ENCODE measurements at places on chromosomes 1 and 21.

DNA sequence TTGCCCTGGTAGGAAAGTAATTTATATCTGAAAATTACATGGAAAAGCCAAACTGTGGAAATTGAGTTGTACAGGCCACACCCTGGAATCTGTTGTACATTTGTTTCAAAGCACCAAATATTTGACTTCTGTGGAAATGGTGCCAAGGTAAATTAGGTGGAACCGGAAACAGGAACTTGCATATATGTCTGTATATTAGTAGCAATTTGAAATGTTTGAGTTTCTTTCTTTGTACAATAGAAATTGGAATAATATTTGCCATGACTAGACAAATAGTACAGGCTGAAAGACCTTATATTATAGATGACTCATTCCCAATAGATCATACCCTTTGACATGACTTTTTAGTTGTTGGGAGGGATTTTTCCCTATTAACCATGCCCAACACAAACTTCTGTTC lies 10.5 kb upstream of the TAF1A start:
- DNase-seq: no peak

DNA sequence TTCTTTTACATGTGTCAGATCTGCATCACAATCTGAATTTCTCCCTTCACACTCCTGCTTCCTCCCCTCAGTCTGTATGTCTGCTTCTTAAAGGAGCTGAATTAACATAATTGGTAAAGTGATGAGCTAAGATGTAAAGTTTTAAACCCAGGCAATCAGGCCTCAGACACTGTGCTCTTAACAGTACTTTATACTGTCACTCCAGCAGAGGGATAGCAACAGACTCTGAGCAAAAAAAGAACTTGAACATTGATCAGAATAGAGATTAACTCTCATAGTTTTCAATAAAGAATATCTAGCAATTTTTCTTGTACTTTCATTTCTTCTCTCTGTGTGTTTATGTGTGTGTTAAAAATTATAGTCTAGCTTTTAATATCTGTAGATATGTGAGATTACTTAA lies 110.3 kb downstream of the DUSP10 start:
- no peak for DNase-seq

- DNase-seq: no peak
Observed at GRCh38 chr1:187504779-187505178, 676.0 kb downstream of the PLA2G4A start.

DNA sequence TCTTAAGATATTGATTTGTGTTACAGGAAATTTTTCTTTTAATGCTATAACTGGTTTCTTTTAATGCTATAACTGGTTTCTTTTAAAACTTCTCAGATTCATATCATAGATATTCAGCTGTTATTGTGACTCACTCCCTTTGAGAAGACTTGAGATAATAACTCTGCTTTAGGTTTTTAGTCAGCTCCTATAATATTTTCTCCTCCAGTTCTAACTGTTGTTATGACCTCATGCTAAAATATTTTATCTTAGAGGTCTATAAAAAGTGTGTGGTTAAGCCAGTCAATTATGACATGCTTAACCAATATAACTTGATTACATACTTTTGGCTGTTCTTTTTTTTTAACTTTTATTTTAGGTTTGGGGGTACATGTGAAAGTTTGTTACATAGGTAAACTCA lies 280.2 kb downstream of the PTGER3 start:
- DNase-seq: no peak

- no peak for DNase-seq
Observed at GRCh38 chr1:160546942-160547341, 23.9 kb upstream of the SLAMF6 start.

DNA sequence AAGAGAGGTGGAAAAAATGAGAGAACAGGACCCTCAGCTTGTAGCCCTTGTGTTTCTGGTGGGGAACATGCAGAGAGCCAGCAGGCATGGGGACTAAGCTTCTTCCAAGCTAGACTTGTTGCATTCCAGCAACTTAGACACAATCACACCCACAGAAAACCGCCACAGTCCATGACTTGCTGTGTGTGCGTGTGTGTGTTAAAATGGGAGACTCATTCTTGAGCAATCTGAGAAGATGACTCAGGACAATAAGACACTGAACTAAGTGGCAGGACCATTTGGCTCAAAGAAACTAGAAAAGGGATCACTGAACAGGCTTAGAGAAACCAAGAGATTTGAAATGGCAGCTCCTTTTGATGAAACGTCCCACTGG lies 78.0 kb downstream of the HLX start:
- peak; percentile 99 for DNase-seq

- no peak for DNase-seq
Observed at GRCh38 chr1:47572731-47573430, 135.0 kb downstream of the FOXD2 start.

GRCh38 chr1:203557390-203557789 lies 63.4 kb downstream of the OPTC start:
- peak; percentile 26 for DNase-seq

DNA sequence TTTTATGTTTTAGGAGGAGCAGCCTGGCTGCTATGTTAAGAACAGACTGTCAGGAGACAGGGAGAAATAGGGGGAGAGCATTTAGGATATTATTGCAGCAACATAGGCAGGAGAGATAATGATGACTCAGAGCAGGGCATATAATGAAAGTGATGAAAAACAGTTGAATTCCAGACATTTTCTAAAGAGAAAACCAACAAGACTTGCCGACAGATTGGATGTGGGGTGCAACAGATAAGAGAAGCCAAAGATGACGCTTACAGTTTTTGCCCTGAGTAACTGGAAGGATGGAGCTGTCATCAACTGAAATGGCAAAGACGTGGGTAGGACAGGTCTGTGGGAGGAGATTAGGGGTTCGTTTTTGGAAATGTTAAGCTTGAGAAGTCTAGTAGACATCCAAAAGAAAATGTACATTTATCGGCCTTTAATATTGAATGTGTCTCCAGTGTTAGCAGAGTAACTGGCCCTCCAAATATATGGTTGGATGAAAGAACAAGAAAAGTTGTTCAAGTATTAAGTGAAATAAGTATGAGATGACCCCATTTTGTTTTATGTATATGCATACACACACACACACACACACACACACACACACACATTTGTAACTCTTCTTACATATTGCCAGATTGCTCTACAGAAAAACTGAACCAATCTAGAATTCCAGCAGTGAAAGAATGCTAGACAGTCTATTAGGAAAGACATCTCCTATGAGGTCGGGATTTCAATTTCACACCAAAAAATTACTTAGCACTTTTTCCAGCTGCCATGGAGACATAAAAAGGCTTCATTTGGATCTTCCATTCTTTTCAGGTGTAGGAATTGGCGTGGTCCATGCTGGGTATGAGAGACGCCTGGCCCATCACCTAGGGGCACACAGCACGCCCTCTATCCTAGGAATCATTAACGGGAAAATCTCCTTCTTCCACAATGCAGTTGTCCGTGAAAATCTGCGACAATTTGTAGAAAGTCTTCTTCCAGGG lies 17.2 kb downstream of the DNAJC16 start:
- peak; percentile 89 for DNase-seq

DNA sequence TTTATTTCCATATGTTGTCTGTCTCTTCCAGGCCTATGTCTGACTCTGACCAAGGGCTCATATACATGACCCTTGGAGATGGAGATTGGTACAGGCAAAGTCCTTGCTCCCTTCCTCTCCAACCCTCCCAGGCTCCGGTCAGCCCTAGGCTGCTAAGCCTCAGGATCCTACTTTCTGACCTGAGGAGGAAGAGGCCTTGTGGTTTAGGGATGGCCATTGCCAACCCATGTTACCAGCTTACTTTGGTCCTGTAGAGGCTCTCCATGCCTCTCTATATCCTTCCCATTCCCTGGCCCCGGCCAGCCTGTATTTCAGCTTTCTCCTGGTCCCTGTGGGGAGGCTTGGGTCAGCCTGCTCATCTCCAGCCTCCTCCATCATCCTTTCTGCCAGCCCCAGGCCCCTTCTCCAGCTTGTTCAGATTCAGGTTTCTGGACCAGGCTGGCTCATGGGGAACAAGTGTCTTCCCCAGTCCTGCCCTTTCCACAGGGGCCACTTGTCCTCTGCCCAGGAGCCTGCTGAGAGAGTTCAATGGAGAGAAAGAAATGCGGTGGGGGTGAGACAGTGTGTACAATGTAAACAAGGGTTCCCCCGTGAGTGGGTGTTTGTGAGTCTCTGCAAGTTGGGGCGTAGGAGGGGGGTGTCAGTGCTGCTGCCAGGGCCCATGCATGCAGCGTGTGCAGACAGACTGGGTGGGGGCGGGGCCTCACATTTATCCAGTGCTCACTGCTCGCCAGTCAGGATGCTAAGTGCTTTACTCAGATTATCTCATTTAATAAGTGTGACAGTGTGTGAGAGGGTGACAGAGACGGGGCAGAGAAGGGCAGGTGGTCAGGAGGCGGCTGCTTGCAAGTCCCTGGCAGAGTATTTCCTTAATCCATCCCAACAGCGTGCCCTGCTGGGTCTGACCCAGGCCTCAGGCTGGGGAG lies 31.3 kb upstream of the FOXO6 start:
- no peak for DNase-seq

GRCh38 chr1:94917251-94917650 lies 9.7 kb downstream of the CNN3 start:
- DNase-seq: no peak

DNA sequence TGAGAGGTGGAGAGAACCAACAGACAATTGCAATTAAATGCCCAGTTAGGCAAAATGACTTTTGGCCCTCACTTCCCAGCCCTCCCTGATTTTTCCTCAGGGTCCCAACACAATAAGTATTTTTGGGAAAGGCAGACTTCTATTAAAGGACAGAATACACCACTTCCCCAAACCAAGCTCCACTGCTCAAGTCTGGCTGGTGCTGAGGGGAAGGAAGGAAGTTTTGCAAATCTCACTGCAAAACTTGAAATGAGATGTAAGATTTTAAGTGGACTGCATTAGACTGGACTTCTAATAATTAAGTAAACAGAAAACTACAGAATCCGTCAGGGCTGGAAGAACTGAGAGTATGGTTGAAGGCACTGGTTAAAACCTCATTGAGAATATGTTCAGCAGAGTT lies 32.2 kb upstream of the CD1D start:
- DNase-seq: no peak

- DNase-seq: no peak
Observed at GRCh38 chr21:38619992-38620479, 121.8 kb upstream of the ERG start.

DNA sequence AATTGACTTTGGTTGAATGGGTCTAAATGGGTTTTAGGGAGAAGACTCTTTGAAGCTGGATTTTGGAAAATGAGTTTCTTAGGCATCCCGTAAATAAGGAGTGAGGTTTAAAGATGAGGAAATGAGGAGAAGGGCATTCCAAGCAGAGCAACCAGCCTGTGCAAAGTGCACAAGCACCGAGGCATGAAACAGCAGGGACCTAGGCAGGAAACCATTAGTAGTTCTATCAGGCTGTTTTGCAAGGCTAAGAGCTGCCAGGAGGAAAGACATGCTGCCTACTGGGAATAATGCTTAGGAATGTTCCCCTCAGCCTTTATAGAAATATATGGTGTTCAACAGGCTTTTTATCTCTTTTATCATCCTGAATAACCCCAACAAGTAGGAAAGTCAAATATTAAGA lies 153.1 kb upstream of the FGGY start:
- no peak for DNase-seq

- DNase-seq: no peak
Observed at GRCh38 chr1:230584660-230585059, 57.6 kb upstream of the COG2 start.

GRCh38 chr1:219397511-219397910 lies 215.4 kb downstream of the ZC3H11B start:
- DNase-seq: no peak

- DNase-seq: no peak
Observed at GRCh38 chr1:21068937-21069336, 107.8 kb downstream of the EIF4G3 start.

DNA sequence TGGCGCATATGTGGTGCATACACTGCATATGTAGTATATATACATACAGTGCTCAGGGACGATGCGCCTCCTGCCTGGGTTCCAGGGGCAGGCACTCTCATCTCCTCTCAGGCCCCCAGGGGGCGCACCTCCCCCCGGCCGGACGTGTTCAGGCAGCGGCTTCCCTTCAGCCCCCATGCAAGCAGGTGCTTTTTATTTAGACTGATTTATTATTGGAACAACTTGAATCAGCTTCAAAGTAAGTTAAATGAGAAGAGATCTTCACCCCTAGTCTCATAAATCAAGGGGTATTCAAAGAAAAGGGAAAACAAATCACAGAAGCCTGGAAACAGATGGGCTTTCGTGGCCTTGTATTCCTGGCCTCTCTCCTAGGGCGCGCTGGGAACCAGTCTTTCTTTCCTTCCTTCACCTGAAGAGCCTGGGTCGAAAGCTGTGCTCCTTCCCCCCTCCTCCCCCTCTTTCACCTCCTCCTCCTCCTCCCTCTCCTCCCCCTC lies 64.6 kb downstream of the UBIAD1 start:
- peak; percentile 34 for DNase-seq

DNA sequence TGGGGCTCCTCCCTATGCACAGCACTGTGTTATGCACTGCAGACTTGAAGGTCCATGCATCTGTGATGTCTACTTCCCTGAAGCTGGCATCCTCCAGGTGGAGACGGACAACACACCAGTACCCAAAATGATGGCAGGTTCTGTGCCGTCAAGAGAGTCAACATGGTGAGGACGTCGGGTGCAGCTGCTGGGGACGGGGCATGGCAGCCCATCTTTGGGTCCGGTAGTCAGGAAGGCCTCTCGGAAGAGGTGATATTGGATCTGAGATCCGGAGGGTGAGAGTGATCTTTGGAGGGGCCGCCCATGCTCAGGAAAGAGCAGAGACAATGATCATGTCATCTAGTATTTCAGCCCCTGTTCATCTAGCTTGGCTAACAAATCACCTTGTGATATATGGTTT lies 104.1 kb downstream of the RIPK4 start:
- no peak for DNase-seq

- no peak for DNase-seq
Observed at GRCh38 chr1:161160671-161161145, 1.4 kb downstream of the USP21 start.

GRCh38 chr1:53697721-53698383 lies 41.1 kb downstream of the GLIS1 start:
- DNase-seq: peak; percentile 47

DNA sequence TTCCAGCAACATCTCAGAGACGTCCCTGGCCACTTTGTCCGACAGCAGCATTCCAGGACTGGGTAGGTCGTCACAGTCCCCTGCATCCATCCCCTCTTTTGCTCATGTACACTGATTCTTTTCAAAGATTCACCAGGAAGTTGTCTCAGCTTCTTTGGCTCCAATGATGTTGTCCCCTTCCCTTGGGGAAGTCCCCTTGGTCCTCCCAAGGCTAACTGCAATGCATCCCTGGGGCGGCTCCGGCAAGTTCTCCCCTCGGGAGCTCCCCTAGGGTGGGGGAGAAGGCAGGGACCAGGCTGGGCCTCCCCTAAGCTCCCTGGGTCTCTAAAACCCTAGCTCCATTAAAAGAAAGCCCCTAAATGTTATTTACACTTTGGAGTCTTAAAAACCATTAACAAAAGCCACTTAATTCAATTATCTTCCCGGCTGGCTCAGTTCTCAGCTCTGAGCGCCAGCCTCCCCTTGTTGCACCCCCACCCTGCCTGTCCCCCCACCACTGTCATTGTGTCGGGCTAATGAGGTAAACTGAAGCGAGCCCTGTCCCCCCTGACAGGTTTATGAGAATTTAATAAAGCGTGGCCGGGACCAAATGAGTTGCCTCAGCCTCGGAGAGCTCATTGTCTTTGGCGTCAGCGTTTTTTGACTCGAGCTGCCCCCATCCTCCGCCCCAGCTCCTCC lies 25.3 kb downstream of the KNCN start:
- no peak for DNase-seq

GRCh38 chr1:175268720-175269119 lies 76.1 kb upstream of the KIAA0040 start:
- DNase-seq: no peak

Data from iris pigment epithelial cell (primary cell).